ENCODE measurements at places on chromosomes 1 and 21.

DNA sequence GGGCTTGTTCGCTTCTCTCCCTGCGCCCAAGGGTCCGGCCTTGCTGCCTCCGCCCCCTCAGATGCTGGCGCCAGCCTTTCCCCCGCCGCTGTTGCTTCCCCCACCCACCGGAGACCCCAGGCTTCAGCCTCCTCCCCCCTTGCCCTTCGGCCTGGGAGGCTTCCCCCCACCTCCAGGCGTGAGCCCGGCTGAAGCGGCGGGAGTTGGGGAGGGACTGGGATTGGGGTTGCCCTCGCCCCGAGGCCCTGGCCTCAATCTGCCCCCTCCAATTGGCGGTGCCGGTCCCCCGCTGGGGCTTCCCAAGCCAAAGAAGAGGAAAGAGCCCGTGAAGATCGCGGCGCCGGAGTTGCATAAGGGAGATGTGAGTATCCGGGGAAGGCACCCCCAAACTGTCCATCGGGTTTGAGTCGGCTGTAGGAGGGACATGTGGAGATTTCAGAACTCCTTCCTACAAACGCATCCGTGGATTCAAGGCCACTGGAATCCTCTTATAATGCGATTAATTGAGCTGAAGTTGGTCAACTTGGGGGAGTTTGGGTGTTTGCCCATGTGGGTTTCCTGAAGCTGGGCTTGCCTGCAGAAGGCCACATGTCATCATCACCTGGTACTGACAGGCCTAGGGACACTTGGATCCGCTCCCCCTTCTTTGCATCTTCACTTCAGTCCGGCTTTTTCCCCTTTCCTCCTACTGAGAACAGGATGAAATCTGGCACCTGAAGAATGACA lies 707 bp downstream of the PRCC start:
- DNase-seq, result no peak

DNA sequence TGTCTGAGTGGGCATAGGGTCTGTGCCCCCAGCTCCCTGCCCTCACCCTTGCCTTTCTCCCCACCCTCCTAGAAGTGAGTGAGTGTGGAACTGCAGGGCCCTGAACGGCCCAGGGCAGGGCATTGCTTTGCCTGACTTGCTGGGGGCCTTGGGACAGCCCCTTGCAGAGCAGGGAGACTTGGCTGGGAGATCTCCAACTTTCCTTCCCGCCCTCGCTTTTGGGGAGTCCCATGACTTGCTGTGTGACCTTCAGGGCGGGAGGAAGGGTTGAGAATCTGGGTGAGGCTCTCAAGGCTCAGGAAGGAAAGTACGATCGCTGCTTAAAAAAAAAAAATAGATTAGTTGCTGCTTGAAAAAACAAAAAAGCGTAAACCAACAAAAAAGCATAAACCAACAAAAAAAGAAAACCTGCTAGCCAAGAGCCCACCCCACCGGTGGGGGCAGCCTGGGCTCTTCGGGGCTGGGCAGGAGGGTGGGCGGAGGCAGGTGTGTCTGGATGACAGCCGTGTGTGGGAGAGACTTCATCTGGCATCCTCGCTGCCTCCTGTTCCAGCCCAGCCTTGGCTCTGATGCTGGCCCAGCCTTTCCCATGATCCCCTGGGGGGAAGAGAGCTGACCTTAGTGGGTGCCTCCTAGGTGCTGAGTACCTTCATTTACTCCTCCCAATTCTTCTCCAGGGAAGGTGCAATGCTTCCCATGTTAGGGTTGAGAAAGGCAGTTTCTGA lies 6.5 kb downstream of the NBL1 start:
- DNase-seq, result no peak

DNA sequence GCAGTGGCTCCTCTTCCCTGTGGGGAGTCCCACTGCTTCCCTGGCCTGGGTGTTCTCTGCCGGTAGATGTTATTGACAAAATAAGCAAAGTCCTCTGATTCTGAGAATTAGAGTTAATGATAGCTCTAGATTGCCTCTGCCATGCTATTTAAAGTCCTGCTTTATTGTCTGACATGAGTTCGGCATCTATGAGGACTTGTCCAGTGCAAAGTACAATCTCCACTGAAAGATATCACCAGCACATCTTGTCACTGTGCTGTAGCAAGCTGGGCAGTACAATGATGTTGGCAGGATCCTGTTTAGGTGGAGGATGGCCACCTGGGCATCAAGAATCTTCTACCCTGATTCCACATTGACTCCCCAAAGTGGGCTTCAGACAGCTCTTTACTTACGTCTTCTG lies 54.0 kb upstream of the ATP5PO start:
- no peak for DNase-seq

DNA sequence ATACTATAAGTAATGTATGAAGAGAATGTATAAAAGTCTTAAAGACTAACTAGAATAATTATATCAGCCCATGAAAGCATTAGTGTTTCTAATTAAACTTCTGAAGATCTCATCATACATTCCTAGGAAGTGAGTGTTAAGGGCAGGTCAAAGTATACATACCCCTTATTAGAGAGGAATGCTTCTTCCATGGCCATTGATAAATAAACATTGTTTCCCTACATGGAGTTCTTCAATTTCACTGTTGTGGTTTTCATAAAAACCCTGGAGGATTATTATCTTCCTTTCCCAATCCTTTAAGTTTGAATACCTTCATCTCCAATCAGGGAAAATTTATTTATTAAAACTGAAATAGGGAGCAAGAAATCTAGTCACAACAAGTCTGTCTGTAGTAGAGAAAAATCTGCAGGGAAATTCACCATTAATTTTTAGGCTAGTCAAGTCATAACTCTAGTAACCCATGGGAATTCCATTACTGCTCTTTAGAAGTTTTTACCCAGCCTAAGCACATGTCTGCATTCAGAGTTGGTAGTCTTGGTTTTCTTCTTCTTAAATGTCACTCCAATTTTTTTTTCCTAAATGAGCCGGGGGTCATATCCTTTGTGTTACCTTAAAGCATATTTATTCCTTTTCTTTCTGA lies 147.0 kb downstream of the TNFSF18 start:
- no peak for DNase-seq

DNA sequence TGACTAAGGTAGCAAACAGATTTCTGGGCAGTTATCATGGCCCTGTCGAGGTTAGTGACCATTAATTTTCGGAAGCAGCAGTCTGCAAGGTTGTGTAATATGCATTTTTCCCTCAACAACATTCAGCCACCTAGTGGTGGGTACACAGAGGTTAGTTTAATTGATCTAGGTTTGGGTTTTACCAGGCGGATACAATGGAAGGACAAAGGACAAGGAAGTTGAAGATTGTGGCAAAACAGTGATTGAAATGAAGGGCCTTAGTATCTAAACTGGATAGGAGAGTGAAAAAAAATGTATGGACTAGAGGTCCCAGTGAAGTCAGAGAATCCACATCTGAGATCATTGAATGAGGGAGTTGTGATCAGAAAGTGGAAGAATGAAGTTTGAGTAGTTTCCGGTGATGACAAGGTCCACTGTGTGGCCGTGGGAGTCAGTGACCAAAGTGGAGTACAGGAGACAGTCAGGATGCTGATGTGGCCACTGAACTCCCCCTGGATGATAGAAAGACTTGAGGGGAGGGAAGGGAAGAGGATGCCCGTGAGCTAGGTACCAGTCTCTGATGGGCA lies 2.8 kb downstream of the ARMH1 start:
- DNase-seq, result no peak

DNA sequence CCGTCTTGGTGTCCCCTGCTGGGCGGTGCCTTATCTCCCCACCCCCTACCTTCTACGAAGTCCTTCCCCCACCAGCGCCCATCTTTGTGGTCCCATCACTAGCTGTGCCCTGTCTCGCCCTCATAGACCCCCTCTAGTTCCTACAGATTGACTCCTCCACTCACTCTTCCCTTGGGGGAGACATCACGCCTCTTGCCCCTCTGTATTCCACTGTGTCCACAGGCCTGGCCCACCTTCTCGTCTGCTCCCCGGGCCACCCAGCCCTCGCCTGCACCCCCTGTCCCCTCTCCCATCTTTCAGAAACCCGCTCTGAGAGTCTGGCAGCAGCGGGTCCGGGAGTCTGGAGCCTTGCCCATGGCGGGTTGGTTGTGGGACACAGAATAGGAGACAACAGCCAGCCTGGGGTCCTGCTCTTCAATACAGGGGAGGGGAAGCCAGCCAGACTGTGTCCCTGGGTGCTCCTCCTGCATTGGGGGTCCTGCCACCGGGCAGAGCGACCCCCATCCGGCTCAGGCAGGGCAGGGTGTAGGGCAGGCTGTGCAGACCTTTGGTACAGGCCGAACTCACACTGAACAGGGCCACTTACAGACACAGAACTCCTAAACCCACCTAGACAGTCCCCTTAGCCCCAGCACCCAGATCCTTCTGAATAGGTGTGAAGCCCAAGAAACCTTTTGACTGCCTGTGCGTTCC lies 1.1 kb downstream of the RNF187 start:
- DNase-seq, result no peak
